Stimulated activated CD4-positive, alpha-beta T cell treated with anti-CD3 and anti-CD28 coated beads, Interleukin-2, amount 100 ng/mL, for 4 hours (primary cell): ENCODE measurements at places on chromosomes 7 and 10.

- no peak for DNase-seq
Measured at GRCh38 chr7:130144312-130145171, 60.7 kb downstream of the TMEM209 start.

GRCh38 chr7:105826143-105826542 is 50.3 kb downstream of the ATXN7L1 start:
- DNase-seq = no peak

- DNase-seq = no peak
Measured at GRCh38 chr7:106704000-106704840, 43.3 kb upstream of the CCDC71L start.

DNA sequence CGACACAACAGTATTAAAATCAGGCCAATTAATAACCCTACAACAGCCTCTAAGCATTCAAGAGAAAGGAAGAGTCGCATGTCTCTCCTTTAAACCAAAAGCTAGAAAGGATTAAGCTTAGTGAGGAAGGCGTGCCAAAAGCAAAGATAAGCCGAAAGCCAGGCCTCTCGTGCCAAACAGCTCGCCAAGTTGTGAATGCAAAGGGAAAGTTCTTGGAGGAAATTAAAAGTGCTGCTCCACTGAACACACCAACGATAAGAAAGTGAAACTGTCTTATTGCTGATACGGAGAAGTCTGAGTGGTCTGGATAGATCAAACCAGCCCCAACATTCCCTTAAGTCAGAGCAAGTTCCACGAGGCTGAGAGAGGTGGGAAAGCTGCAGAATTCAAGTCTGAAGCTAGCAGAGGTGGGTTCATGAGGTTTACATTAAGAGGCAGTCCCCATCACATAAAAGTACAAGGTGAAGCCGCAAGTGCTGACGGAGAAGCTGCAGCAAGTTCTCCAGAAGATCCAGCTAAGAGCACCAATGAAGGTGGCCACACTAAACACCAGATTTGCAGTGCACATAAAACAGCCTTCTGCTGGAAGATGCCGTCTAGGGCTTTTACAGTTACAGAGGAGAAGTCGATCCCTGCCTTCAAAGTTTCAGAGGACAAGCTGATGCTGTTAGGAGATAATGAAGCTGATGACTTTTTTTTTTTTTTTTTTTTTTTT is 194.8 kb downstream of the MAD1L1 start:
- no peak for DNase-seq

- no peak for DNase-seq
Measured at GRCh38 chr7:38102507-38102906, 75.5 kb upstream of the STARD3NL start.

DNA sequence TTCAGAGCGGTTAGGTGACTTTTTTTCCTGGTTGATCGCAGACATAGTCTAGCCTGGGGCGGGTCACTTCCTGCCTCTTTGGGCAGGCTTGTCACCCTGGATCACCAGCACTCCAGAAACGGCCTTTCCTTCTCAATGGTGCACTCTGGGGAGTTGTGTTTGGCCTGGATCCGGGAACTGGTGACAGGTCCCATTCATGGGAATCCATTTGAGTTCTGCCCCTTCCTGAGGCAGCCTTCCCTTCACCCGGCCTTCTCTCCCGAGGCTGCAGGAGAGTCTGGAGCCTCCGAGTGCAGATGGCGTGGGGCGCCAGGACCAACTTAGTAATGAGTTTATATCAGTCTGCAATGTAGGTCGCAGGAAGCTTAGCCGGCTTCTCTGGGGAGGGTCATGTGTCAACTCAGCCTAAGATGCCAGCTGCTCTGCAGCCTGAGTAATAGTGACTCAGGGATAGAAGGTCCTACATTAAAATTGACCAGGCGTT is 54.2 kb downstream of the TACR2 start:
- DNase-seq = no peak
